ENCODE measurements at places on chromosomes 4 and X.
A peak's percentile ranks its signal among the peaks of the same experiment; 100 is the strongest.

DNA sequence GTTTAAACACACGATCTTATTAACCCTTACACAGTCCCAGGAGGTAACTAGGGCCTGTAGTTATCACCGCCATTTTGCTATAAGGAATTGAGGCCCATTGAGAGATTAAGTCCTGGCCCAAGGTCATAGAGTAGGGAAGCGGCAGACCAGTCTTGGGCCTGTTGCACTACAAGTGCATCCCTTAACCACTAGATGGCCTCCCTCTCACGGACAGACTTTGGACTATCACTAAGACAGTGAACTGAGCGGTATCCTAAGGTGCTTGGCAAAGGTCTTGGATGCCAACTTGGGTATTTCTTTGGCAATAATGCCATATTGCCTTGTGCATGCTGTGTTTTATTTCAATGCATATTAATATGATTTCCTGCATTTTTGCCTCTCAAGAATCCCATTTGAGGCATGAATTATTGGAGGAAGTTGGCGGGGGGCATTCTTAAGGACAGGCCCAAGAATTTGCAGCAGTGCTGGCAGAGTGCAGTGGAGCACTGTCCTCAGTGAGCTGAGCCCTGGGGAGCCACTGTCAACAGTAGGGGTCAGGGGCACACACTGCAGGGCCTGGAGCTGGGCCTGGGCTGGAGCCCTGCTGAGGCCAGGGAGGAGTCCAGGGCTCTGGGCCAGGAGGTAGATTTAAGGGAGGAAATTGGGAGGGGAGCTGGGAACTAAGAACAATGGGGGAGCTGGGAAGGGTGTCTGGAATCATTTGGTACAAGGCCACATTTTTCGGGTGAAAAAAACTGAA, 147.4 kb downstream of the SMIM20 start:
- DNase-seq, result peak; percentile 64

- DNase-seq, result no peak
Observed at GRCh38 chrX:79182616-79183015, 38.1 kb downstream of the GPR174 start.

GRCh38 chrX:103941201-103941975, 21.0 kb upstream of the TMSB15B start:
- DNase-seq, result no peak

GRCh38 chr4:3605491-3605890, 73.3 kb upstream of the LRPAP1 start:
- DNase-seq, result no peak

DNA sequence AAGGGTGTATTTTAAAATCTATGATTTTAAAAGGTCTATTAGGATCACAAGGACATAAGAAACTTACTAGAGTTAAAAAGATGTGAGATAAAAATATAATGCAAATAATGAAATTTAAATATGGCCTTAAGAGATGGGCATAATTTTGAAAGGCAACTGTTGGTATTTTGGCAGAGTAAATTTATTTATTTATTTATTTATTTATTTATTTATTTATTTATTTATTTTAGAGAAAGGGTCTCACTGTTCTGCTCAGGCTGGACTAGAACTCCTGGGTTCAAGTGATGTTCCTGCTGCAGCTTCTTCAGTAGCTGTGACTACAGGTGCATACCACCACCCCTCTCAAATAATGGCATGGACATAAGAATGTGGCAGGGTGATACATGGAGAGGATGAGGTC, 932.1 kb upstream of the LCORL start:
- DNase-seq, result no peak
